ENCODE measurements at places on chromosomes 11 and 22.

- DNase-seq: no peak
Measured at GRCh38 chr22:45172881-45173585, 9.3 kb downstream of the NUP50 start.

DNA sequence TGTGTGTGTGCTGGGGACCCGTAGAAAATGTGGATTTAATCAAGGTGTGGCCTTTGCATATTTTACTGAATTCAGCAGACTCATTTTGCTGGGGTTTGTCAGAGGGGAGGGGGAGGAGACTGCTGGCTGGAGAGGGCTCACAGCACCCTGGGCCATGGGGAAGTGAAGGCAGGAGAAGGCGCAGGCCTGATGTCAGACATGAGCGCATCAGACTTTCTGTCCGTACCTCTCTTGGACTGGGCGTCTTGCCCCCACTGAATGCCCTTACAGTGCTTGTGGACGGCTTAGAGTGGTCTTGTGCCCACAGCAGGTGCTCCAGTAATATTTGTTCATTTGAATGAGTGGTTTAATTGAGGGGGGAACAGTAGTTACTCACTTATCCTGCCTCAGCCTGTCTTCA is 75.2 kb downstream of the TEAD1 start:
- no peak for DNase-seq

DNA sequence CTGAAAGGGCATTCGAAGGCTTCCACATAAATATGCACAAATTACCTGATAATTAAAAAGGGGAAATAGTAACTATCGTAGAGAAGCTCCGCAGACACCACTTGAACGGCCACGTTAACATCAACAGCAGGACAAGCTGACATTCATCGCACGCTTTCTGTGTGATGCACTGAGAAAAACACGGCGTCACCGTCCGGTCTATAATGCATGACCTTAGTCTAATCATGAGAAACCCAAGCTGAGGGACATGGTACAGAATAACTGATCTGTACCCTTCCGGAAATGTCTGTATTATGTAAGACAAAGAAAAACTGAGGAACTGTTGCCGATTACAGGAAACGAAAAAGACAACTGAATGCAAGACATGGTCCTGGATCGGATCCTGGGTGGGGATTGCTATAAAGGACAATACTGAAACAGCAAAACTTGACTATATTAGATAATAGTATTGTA is 678 bp upstream of the RANGAP1 start:
- DNase-seq: peak; percentile 90

- no peak for DNase-seq
Measured at GRCh38 chr11:111229604-111230003, 15.9 kb upstream of the POU2AF2 start.

DNA sequence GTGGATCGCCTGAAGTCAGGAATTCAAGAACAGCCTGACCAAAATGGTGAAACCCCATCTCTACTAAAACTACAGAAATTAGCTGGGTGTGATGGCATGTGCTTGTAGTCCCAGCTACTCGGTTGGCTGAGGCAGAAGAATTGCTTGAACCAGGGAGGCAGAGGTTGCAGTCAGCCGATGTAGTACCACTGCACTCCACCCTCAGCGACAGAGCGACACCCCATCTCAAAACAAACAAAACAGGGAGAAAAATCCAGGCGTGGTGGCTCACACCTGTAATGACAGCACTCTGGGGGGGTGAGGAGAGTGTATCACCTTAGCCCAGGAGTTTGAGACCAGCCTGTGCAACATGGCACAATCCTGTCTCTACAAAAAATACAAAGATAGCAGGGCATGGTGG is 802.3 kb upstream of the ARHGAP42 start:
- DNase-seq: no peak

GRCh38 chr22:43811777-43812148 is 342 bp downstream of the EFCAB6 start:
- DNase-seq: peak; percentile 7

DNA sequence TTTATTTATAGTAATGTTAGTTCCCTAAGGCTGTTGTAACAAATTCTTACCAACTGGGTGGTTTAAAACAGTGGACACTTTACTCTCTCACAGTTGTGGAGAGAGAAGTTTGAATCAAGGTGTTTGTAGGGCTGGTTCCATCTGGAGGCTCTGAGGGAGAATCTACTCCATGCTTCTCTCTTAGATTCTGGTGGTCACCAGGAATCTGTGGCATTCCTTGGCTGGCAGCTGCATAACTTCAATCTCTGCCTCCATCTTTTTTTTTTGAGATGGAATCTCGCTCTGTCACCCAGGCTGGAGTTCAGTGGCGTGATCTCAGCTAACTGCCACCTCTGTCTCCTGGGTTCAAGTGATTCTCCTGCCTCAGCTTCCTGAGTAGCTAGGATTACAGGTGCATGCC is 46.3 kb downstream of the LDLRAD3 start:
- DNase-seq: no peak

- no peak for DNase-seq
Measured at GRCh38 chr11:19284881-19285280, 44.1 kb upstream of the E2F8 start.

GRCh38 chr11:94145431-94145830 is 16.8 kb downstream of the PANX1 start:
- no peak for DNase-seq

DNA sequence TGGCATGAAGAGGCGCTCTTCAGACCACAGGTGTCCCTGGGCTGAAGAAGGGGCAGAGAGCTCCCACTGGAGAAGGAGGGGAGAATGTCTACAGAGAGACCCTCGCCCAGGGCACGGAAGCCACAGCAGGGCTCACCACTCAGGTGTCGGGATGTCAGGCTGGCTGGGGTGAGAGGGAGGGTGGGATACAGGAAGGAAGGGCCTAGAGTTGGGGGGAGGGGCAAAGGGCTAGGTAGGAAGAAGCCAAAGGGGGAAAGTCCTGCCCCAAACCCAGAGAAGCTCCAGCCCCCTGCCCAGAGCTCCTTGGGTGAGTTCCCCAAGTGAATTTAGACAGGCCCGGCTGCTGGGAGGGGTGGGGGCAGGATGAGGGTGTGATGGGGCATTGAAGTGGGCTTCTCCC is 232.0 kb downstream of the CEP164 start:
- DNase-seq: no peak

Measured in AML-193 (cell line).